ENCODE measurements at places on chromosomes 16 and 17. TPM values are rescaled to one million over a fixed set of nuclear protein-coding genes. Genes with fewer than 3 reads are reported as not detected.

RAB37 gene
- 1.5 TPM for polyA plus RNA-seq

GRIN2A gene
- polyA plus RNA-seq = 2.1 TPM

NPW gene
- not detected for polyA plus RNA-seq

CHD9 gene
- 7.3 TPM for polyA plus RNA-seq

POLR3E gene
- polyA plus RNA-seq = 15.4 TPM

HOXB5 gene
- 0.14 TPM for polyA plus RNA-seq

CEP295NL gene
- 0.57 TPM for polyA plus RNA-seq
